ENCODE measurements at places on chromosomes 3 and 15.

DNA sequence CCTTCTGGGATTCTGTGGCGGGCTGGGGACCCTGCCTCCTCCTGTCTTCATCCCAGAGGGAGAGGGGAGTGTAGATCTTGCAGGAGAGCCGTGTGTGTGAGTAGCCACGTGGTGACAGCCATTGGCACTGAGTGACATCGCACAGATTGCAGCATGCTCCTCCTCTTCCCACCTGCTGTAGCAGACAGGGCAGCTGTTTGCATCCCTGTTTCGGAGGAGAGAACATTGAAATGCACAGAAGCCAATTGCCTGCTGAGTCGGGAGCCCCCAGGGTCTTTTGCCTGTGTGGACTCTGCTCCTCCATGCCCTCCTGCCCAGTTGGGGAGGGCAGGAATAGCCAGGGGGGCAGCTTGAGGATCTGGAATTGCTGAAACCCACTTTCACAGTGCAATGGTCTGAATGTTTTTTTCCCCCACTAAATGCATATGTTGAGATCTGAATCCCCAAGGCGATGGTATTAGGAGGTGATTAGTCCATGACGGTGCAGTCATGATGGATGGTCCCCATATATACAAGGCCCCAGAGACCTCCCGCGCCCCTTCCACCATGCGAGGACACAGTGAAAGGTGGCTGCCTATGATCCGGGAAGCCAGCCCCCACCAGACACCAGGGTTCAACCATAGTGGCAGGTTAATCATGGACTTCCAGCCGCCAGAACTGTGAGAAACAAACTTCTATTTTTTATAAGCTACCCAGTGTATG is 66.8 kb downstream of the CHRNA7 start:
- DNase-seq: no peak

GRCh38 chr15:61364871-61365270 is 135.8 kb upstream of the RORA start:
- DNase-seq: peak; percentile 5

DNA sequence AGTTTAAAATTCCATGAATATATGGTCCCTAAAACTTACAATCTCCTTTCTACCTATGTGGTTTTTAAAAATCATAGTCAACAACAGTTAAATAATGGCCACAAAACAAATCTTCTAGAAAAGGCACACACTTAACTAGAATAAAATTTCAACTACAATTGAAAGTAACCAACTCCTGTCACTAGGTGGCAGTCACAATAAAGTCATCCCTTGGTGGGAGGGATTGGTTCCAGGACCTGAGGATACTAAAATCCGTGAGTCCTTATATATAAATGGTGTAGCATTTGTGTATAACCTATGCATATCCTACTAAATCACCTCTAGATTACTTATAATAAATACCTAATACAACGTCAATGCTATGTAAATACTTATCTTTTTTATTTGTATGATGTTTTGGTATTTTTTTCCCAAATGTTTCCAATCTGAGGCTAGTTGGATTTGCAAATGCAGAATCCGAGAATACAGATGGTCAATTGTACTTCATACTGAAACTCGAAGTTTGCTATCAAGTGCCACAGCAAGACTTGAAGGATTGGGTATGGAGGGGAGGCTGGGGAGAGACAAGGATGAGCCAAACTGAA is 172.6 kb downstream of the FMN1 start:
- DNase-seq: peak; percentile 35

DNA sequence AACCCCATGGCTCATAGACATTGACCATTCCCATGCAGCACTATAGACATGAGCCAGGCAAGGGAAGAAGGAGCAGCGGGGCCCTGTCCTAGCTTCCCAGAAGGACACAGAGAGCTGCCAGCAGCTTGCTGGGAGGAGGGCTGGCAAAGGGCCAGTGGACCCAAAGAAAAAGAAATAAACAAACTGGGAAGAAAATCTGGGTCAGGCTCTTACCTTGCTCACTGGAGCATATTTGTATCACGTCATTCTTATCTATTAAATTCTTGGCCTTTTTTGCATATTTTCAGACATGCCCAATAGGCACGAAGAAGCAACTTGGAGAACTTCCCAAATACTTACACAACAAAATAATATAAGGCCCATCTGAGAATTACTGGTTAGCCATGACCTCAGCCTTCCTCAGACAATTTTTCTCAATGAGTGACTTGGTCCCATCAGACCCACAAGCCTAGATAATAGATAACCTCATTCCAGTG is 28.4 kb downstream of the RASGRP1 start:
- no peak for DNase-seq

GRCh38 chr3:7322957-7323669 is 462.2 kb downstream of the GRM7 start:
- no peak for DNase-seq

DNA sequence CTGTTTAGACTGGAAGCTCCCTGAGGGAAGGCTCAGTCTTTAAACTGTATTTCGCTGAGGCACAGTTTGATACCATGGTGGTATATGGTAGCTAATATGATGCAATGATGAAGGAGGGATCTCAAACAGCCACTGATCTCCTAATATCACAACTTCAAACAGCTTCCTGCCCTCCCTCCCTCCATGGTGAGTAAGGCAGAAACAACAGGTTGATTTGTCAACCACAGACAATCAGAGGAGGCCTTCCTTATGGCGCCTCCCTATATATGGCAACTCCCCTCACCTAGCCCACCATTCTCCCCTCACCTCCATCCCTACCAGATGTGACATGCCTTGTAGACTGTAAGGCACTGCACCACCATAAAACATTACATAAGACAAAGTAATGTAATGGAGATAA is 316.5 kb upstream of the ICE2 start:
- no peak for DNase-seq

DNA sequence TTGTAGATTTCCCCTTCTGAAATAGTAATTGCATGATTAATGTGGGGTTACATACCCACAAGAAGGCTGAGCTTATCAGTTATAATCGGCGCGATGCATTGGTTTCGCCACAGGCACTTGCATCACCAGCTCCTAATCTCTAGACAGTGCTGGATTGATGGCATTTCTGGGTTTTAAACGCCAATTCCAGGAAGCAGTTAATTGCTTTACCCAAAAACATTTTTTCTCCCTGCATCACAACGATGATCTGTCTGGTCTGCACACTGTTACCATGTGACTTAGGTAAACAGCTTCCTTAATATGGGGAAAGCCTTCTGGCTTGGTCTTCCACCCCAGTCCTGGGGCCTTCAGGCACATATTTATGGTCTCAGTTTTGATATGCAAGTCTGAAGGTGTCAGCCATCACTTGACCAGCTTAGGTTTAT is 70.0 kb upstream of the HEG1 start:
- no peak for DNase-seq

- no peak for DNase-seq
Observed at GRCh38 chr3:142168514-142168913, 19.2 kb upstream of the TFDP2 start.

GRCh38 chr3:44039006-44039405 is 202.7 kb upstream of the TOPAZ1 start:
- DNase-seq: no peak

DNA sequence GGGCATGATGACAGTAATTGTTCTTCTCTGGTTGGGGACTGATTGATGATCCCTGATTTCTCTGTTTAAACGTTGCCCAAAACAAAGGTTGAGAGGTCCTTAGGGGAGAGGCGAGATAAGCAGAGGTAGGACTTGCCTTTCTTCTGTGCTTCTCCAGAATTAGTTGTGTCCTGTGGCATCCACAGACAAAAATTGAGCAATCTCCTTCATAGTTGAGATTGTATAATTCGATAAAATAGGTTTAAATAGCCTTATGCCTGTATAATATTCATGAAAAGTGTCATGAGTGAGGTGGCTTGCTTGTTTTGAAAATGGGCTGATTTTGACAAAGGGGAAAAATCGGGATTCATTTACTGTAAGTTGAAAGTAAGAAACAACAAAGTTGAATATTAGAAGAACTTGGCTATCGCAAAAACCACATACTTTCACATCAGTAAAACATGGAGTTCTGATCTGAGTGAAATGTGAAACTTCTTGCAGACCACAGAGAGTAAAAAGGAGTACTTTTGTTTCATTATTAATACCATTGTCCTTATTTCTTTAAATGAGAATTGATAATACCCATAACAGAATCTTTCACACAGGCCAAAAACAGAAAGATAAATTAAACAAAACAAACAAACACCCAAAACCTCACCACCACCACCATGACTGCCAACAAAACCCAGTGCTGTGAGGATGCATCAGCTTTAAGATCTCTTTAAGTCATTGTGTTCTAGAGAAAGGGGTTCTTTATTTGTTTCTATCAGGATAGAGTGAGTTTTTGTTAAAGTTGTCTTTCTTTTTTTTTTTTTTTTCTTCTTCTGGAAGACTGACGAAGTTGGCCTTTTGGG is 155.7 kb downstream of the LPP start:
- DNase-seq: no peak

GRCh38 chr3:17194116-17194515 is 309.4 kb downstream of the PLCL2 start:
- DNase-seq: no peak

DNA sequence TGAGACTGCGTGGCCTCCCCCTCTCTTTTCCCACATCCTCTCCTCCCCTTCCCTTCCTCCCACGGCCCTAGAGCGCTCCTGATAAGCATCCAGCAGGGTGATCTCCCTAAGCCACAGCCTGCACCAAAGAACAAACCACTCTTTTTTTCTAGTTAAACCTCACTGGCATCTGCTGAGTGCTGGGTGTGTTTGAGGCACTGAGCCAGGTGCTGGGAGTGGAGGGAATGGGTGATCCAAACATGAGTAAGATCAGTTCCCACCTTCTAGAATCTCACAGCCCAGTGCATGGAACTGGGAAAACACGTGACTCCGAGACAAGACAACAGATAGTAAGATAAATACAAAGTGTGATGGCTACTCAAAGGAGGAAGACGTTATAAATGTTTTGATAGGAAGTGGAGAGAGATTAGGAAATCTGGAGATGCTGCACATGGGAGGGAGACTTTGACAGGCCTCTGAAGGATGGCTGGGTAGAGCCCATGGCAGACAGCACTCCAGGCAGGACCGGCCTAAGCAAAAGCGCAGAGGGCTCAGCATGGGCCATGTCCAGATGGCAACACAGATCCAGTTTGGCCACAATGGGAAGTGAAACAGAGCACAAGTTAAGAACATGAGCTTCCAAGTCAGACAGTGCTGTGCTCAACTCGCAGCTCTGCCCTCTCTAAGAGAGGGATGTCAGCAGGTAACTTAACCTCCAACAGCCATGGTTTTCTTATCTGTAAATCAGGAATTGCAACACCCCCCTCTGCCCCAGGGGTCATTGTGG is 55.6 kb downstream of the CCR3 start:
- no peak for DNase-seq

DNA sequence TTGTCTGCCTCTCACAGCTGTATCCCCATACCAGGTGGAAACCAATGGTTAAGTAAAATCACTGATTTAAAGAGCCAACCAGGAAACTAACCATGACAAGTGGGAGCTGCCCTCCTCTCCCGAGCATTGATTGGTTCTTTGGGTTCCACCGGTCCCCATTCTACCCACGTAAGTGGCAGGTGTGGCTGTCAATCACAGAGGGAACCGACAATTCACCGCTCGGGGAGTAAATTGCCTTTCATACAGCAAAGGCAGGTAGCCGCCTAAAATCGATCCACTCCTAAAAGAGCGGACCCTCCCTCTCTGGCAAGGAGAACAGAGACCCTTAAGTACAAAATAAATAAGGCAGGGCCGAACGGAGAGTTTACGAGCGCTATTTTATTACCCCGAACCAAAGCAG is 1.2 kb downstream of the ERC2 start:
- DNase-seq: peak; percentile 81

GRCh38 chr3:152703245-152703890 is 131.6 kb upstream of the P2RY1 start:
- DNase-seq: no peak

GRCh38 chr15:89646416-89647141 is 8.7 kb downstream of the KIF7 start:
- no peak for DNase-seq

DNA sequence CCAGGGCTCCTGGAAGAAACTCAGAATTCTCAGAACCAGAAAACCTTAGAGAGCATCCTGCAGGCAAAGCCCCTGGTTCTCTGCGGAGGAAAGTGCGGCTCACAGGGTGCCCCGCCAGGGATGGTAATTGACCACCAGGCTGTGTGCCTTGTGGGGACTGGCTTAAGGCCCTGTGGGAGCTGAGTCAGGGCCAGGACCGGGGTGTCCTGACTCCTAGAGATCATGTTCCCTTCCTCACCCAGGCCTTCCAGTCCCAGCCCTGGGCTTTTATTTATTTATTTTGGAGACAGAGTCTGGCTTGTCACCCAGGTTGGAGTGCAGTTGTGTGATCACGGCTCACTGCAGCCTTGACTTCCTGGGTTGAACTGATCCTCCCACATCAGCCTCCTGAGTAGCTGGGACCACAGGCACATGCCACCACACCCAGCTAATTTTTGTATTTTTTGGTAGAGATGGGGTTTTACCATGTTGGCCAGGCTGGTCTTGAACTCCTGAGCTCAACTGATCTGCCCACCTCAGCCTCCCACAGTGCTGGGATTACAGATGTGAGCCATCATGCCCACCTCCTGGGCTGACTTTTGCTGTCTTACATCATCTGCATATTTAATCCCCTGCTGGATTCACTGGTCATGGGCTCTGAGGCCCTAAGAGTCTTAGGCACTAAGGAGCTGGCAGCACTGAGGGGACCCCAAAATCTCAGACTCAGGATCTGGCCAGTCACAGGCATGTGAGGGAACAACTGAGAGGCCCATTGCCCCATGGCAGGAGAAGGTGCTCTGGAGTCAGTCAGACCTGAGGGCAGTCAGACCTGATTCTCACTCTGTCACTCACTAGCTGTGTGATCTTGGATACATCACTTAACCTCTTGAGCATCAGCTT is 20.4 kb upstream of the LAMP3 start:
- no peak for DNase-seq

- DNase-seq: peak; percentile 76
Observed at GRCh38 chr3:194255252-194256039, 95.7 kb downstream of the CPN2 start.

GRCh38 chr3:69660631-69661030 is 78.6 kb upstream of the MITF start:
- DNase-seq: no peak

DNA sequence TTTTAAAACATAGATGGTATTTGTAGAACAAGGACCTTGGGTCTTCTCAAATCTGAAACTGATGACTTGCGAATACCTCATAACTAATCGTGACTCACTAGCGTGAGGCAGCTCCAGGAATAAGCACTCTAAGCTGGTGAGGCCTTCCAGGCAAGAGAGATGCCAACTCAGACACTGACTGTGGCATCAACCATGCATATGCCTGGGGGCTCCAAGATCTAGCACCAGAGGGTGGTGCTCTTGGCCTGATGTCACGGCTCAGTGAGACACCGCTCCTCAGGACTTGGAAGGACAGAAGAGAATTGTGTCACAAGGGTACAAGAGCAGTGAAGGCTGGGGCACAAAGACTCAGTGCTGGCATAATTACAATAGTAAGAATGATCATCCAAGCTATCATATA is 125.0 kb upstream of the TRIM42 start:
- DNase-seq: no peak

- no peak for DNase-seq
Observed at GRCh38 chr3:195268576-195269309, 2.2 kb downstream of the XXYLT1 start.

DNA sequence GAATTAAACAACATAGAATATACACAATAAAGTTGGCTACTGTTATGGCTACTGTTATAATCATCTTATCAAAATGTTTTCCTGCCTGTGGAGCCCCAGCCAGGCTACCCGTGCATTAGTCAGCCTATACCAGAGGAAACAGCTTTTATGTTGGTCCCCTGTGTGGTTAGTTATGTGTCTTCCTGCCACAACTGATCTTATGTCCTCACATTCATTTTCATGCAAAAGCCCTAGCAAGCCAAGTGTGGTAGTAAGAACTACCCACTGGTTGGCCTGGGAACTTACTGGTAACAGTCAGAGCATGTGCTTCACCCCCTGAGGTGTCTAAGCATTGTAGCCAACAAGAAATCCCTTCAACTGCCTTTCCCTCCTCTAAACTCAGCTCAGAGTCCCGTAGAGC is 21.8 kb downstream of the MGLL start:
- DNase-seq: no peak

All from endothelial cell (in vitro differentiated cells).